ENCODE measurements at places on chromosomes 7 and 10. TPM values are rescaled to one million over a fixed set of nuclear protein-coding genes. Genes with fewer than 3 reads are reported as not detected.

The GRID1 gene
- under 0.01 TPM for total RNA-seq

The PRKG1 gene
- 2.2 TPM for total RNA-seq

The CNPY1 gene
- total RNA-seq, result 0.16 TPM

The CCL24 gene
- total RNA-seq, result not detected

The AGMO gene
- not detected for total RNA-seq

The TNS3 gene
- total RNA-seq, result 43.5 TPM

The TMEM270 gene
- not detected for total RNA-seq

The NUTM2E gene
- 0.16 TPM for total RNA-seq

The RBAK gene
- 13.0 TPM for total RNA-seq

The PDZD7 gene
- 2.7 TPM for total RNA-seq

The GIMAP2 gene
- total RNA-seq, result 1.3 TPM

The BTBD16 gene
- 0.24 TPM for total RNA-seq

The SEMA3D gene
- total RNA-seq, result 4.0 TPM

The MCM10 gene
- 3.5 TPM for total RNA-seq

The ZNF107 gene
- 5.3 TPM for total RNA-seq

The NKX1-2 gene
- 4.4 TPM for total RNA-seq

The TEX47 gene
- not detected for total RNA-seq

The CLEC5A gene
- total RNA-seq, result 0.59 TPM

The MEOX2 gene
- not detected for total RNA-seq

The LRRTM3 gene
- total RNA-seq, result 0.24 TPM

The ANKRD16 gene
- 6.1 TPM for total RNA-seq

The SLC26A3 gene
- total RNA-seq, result not detected

The KIAA1217 gene
- total RNA-seq, result 47.5 TPM

The SPDYE8 gene
- total RNA-seq, result not detected

The NODAL gene
- total RNA-seq, result 0.51 TPM

The INA gene
- total RNA-seq, result 1.0 TPM

The C7orf33 gene
- not detected for total RNA-seq

The GIMAP7 gene
- not detected for total RNA-seq

The CACNB2 gene
- under 0.01 TPM for total RNA-seq

The LRRD1 gene
- total RNA-seq, result under 0.01 TPM

The PNLIPRP3 gene
- total RNA-seq, result 150 TPM

The ODAD2 gene
- 1.5 TPM for total RNA-seq

The LBX1 gene
- total RNA-seq, result not detected

The IFT22 gene
- 32.2 TPM for total RNA-seq

The FEZF1 gene
- not detected for total RNA-seq

The GOLGA7B gene
- total RNA-seq, result 0.50 TPM

The FOXL3 gene
- total RNA-seq, result not detected

The SDK1 gene
- total RNA-seq, result 2.0 TPM

The KIF11 gene
- total RNA-seq, result 2.7 TPM

The PVRIG gene
- not detected for total RNA-seq

The NEURL1 gene
- 1.1 TPM for total RNA-seq

The HGF gene
- total RNA-seq, result not detected
